Urothelium cell line (cell line): ENCODE measurements at places on chromosomes 11 and 22.

DNA sequence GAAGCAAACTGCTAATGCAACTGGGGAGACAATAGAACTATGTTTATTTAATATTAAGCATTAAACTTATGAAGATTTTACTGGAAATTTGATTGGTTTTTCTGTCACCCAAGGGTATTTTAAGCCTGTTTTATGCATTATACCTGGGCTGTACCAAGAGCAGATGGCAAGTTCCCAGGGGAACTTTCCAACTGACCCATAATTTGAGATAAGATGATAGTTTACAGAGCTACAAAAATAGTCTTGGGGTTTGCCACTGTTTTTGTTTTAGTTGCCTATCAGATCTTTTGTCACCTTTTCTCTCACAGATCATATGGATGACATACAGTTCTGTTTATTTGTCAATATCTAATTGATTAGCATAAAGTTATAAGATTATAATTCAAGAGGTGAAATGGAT lies 43.9 kb downstream of the PDE3B start:
- DNase-seq, result no peak

DNA sequence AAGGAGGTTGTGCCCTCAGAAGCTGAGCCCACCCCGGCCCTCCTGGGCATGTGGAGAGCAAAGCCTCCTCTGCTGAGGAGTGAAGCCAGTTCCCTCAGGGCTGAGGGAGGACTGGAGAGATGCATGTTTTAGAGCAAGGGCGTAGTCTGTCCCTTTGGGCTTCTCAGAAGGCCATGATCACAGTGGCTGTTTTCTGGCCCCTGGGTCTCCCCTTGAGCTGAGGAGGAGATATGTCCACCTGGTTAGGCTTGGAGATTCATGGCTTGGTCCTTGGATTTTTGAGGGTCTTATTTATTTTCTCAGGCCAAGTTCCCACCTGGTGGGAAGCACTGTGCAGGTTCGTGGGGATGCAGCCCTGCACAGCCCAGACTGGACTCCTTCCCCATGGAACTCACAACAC lies 46.5 kb upstream of the THY1 start:
- no peak for DNase-seq

DNA sequence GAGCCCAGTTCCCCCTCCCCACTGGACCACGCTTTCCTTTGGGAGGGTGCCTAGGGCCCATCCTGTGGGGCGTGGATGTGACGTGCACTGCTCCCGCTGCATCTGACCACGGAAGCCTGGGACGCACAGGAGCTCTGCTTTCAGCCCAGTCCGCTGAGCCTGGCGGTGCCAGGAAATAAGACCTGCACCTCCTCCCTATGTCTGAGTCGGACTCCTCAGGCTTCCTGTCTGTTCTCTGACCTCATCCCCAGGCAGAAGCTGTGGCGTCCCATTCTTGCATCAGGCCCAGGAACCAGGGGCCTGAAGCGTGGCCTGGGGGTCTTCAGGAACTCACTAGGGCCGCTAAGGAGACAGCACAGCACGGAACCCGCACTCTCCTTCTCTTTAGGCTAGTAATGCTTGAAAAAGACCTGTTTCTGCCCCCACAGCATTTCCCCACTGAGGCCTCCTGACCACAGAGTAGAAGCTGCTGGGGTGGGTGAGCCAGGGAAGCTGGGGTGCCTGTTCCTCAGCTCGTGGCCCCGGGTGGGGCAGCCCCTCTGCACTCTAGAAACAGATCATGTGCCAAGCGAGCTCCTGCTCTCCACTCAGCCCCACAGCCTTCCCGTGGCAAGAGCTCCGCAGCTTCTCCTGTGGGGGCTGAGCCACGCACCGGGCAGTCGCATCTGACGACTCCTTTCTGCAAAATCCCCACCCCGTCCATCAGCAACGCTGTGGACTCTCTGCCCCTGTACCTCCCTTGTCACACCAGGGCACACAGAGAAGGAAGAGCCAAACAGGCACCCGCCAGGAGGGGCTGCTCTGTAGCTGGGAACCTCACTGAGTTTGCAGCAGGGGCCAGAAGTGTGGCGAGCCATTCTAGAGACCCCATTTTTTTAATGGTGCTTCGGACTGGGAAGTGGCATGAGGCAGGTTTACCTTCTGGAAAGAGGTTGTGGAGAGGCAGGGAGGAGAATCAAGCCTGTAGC lies 22.6 kb downstream of the MOV10L1 start:
- DNase-seq, result peak; percentile 77

DNA sequence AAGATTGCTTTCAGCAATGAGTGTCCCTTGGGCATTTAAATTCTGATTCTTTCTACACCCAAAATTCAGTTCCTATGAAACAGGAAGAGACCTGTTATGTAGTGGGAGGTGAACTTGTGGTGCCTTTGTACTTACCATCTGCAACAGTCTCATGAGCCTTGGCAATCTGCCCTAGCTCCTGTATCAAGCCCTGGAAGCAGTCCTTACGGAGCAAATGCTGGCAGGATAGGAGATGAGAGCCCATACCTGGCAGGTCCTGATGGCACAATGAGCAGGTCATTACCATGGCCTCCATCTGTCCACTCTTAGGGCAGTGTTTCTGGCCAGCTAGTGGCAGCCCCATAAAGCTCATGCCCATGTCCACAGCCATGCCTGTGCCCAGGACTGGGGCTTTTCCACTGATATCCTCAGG lies 10.8 kb downstream of the TRIM66 start:
- DNase-seq, result no peak

GRCh38 chr11:36452236-36452940 lies 57.7 kb downstream of the TRAF6 start:
- no peak for DNase-seq

- no peak for DNase-seq
Observed at GRCh38 chr11:121714351-121714750, 261.6 kb upstream of the SORL1-AS1 start.

- peak; percentile 74 for DNase-seq
Observed at GRCh38 chr11:32894149-32894827, 1.7 kb downstream of the QSER1 start.

DNA sequence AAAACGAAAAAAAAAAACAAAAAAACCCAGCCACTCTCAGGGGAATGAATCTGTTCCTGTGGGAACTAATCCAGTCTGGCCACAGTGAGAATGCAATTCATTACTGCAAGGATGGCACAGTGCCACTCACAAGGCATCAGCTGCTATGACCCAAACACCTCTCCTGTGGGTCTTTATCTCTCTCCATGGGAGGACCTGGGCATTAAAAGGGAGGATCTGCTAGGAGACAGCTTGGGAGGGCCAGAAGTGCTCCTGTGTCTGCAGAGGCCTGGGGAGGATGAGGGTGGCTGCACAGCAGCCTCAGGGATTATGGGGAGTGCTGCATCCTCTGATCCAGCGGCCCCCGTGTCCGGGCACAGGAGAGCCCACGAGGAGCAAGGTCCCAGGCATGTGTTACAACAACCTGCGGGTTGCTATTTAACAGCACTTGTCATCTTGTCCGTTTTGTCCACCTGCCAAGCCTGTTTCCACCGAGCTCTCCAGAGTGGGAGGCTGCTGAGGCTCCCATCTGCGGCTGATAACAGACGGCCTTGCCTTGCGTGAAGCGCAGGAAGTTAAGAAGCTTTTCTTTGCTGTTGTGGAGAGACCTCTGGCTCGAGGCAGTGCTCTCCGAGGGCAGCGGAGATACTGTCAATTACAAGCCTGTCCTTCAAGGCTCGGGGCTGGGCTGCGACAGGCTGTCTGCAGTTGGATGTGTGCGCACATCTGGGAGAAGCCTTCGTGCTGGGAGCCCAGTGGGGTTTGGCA lies 97.7 kb downstream of the NXPE2 start:
- no peak for DNase-seq

DNA sequence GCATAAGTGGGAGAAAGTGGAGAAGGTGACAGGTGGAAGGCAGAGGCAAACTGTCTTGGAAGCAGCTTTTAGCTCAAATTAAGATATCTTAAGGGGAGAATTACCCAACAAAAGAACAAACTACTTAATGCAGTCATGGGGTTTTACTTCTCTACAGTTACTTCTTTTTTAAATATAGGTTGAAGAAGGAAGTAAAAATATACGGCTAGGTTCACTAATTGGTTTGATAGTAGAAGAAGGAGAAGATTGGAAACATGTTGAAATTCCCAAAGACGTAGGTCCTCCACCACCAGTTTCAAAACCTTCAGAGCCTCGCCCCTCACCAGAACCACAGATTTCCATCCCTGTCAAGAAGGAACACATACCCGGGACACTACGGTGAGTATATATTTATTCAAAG lies 40.8 kb downstream of the PDHX start:
- DNase-seq, result no peak

DNA sequence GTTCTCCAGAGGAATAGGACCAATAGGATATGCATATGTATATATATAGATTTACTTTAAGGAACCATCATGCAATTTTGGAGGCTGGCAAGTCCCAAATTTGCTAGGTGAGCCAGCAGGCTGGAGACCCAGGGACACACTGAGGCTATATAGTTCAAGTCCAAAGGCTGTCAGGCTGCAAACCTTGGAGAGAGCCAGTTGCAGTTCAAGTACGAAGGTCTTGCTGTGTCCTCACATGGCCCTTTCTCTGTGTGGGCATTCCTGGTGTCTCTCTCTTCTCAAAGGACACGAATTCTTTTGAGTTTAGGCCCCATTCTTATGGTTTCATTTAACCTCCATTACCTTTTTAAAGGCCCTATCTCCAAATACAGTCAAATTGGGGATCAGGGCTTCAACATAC lies 134.4 kb upstream of the SORL1-AS1 start:
- no peak for DNase-seq

GRCh38 chr11:83723999-83724398 lies 437.8 kb upstream of the CCDC90B start:
- peak; percentile 16 for DNase-seq

- DNase-seq, result no peak
Observed at GRCh38 chr11:46387919-46388618, 3.5 kb downstream of the CHRM4 start.

DNA sequence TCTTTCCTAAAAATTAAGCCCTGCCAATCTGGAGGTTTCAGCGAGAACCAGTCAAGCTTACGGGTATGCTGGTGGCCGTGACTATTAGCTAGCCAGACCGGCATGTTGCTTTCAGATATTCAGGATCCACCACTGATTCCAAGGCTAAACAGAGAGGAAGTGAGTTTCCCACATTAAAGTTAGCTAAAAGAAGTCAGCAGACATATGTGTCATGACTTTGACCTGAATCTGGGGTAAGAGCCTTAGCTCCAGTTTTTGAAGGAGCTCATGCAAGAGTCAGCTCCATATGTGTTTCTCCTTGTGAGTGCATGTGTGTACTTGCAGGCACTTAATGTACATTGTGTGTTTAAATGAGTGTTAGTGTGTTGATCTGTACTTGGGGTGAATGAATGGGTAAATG lies 1.4 kb downstream of the ZFPL1 start:
- no peak for DNase-seq

DNA sequence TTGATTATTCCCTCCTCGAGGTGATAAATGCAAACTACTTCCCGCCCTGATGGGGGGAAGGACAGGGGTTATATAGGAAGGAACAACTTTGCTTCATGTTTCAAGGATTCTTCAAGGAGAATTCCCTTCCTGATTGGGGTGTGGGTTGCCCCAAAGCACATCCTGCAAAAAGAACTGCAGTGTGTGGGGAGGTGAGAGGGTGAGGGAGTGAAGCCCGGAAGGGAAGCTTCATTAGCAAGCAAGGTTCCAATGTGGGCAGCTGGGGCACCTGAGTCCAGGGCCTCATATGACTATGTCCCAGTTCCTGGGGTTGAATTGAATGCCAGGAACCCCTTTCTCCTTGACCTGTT lies 326.0 kb downstream of the MN1 start:
- DNase-seq, result peak; percentile 57

DNA sequence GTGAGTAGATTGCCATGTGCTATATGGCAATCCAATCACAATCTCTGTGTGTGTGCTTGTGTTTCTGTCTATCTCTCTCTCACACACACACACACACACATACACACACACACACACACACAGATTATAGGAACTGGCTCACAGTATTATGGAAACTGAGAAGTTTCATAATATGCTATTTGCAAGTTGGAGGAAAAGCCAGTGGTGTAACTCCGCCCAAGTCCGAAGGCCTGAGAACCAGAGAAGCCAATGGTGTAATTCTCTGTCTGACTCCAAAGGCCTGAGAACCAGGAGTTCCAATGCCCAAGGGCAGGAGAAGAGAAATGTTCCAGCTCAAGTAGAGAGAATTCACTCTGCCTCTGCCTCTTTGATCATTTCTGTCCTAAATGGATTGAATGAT lies 37.2 kb downstream of the GLYATL2 start:
- DNase-seq, result no peak
